D341Med (cell line): ENCODE measurements at places on chromosomes 1 and 21.

DNA sequence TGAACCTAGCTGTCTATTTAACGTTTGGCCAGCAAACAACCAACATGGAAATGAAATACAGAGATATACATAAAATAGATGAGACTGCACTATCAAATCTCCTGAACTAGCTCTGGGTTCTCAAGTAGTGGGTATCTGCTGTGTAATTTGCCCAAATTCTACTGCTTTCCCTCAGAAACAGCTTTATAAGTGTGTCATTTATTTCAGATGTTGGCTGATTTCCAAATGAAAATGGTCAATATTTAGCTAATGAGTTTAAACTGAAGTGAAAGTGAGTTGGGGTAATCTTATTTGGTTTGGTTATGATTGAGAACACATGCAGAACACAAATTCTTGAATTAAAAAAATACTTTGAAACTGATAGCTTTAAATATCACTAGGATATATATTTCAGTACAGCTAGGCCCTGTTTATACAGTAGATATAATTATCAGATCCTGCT, 601.7 kb upstream of the CXADR start:
- no peak for DNase-seq

DNA sequence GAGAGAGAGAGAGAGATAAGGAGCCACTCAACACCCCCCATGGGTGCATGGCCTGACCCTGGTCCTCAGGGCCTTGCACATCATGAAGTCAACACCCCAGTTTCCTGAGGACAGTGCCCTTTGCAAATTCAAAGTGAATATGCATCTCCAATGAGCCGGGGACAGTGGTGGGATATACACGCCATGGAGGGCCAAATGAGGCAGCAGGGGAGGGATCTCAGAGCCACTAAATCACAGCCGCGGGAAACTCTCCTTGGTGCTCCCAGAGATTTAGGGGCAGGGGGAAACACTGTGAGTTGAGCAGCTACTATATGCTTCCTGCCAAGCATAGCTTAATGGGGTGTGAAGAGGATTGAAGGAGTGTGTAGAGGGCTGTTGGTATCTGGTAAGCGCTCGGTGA, 35.5 kb downstream of the MATN1 start:
- no peak for DNase-seq

GRCh38 chr1:39398278-39399021, 93.0 kb upstream of the BMP8A start:
- no peak for DNase-seq

DNA sequence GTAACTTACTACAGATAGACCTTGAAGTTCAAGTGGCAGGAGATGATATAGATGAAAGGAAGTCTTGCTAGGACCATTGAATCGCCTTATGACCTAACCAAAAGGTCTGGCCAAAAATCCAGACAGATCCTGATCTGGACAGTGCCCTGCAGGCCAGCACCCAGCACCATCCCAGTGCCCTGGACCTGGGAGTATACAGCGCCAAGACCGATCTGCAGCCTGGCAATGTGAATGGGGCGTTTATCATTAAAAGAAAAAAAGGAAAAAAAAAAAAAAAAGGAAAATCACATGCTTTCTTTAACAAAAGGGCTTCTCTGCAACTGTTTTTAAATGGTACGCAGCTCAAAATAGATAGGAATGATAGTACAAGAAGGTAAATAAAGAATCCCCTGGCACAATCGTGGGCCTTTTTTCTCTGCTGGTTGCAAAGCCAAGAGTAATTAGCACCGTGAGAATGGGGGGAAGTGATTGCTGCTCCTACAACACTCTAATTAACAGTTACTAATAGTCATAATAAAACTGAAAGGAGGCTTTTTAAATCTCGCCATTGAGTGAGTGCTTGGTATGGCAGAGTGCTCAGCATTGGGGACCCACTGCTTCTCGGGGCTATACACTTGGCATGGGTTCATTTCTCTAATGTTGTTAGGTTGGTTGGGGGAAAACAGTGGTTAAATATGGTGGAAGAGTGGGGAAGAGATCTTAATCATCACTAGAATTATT, 146.7 kb downstream of the KAZN start:
- DNase-seq: no peak

- DNase-seq: no peak
These were observed 5.5 kb downstream of the PTP4A2 start for GRCh38 chr1:31932491-31933316.

DNA sequence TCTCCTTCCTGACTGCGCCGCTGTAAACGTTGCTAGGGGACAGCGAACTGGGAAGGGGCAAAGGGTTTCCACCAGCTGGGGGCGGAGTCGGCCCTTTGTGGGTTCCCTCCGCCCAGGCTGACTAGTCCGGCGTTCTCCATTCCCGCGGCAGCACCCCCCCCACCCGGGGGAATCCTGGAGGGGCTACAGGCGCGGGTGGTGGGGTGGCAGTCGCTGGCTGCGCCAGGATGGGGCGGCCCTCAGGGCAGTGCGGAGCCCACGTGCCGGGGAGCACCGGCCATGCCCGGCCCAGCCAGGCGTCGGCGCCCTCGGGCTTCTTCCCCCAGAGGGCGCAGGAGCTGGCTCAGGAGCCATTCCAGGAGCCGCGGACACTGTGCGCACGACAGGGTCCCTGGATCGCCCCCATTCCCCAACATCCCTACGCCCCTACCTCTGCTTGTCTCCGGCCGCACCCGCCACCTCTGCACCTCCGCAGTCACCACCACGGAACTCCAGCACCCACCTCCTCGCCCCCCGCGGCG, 476 bp downstream of the BATF3 start:
- DNase-seq: peak; percentile 90

DNA sequence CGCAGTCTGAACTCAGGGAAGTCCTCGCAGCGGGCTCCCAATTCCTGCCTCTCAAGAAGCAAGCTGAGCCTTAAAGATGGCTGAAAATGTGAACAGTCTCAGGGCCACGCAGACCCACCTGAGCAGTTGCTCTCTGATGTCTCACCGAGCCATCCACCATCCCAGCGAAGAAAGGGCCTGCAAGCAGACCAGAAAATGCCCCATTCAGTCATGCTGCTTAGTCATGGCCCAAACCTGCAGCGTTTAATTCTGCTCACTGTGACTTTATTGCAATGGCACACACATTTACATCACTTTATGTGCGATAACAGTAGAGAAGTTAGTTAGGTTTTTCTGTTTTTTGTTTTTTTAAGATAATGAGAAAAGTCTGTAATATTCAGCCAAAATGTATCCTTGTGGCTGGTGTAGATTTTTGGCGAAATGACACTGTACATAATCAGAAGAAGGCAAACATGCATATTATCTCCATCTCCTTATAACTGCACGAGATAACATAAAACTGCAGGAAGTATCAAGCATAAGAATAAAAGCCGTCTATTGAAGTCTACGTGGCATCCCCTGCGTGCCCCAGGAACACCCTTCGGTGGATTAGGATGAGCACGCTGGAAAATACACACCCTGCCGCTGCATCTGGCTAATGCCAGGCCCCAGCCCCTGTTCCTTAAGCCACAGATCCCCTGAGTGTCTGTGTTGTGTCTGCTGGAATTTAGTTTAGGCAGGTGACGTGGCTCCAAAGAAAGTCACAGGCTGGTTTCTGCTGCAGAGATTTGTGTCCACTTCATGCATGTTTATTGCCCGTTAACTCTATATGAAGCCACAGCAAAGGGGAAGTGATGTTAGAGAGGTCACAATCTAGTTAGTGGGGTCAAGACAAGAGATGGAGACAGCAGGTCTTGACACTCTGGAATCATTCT, 119.8 kb upstream of the IRF2BP2 start:
- peak; percentile 80 for DNase-seq

DNA sequence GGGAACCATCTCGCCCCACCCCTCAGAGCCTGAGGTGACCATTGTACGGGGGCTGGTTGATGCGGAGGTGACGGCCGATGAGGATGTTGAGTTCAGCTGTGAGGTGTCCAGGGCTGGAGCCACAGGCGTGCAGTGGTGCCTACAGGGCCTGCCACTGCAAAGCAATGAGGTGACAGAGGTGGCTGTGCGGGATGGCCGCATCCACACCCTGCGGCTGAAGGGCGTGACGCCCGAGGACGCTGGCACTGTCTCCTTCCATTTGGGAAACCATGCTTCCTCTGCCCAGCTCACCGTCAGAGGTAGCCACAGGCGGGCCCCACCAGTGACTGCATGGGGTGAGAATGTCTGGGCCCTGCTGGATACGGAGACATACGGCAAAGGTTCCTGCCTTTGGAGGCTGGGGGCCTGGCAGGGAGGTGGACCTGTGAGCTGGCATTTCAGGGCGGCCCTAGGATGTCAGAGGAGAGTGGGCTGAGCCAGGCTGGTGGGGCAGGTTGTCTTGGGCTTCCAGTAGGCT, 98.5 kb downstream of the TRIM11 start:
- DNase-seq: no peak

DNA sequence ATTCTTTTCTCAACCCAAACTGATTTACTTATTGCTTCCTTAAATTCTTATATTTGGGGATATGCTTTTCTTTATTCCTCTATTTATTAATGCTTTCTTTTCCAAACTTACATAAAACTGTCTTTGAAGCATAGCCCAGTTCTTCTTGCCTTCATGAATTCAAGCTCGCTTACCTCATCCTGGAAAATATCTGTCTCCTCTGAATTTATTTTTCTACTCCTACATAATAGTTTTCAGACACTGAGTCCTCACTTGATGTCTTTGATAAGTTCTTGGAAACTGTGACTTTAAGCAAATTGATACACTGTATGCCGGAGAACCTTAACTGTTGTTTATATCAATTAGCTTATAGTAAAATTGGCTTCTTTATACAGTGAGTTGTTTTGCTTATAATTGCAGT, 93.8 kb downstream of the ZFYVE9 start:
- DNase-seq: no peak

DNA sequence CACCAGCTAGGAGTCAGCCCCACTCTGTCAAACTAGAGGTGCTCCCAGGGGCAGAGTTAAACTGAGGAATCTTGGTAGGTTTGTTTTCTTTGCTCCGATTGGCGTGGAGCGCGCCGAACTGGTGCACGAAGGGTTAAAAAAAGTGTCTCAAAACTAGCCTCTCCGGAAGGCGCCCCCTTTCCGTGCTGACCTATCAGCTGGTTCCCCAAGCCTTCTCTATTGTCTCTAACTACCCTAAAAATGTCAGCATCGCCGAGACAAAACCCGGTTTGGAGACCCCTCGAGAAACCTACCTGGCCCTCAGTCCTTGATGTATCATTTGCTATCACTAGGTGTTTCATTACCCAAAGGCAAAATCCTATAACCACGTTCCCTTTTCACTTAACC, 2.2 kb downstream of the TGFB2 start:
- no peak for DNase-seq

GRCh38 chr21:38809198-38809878, 3.6 kb downstream of the ETS2 start:
- no peak for DNase-seq

DNA sequence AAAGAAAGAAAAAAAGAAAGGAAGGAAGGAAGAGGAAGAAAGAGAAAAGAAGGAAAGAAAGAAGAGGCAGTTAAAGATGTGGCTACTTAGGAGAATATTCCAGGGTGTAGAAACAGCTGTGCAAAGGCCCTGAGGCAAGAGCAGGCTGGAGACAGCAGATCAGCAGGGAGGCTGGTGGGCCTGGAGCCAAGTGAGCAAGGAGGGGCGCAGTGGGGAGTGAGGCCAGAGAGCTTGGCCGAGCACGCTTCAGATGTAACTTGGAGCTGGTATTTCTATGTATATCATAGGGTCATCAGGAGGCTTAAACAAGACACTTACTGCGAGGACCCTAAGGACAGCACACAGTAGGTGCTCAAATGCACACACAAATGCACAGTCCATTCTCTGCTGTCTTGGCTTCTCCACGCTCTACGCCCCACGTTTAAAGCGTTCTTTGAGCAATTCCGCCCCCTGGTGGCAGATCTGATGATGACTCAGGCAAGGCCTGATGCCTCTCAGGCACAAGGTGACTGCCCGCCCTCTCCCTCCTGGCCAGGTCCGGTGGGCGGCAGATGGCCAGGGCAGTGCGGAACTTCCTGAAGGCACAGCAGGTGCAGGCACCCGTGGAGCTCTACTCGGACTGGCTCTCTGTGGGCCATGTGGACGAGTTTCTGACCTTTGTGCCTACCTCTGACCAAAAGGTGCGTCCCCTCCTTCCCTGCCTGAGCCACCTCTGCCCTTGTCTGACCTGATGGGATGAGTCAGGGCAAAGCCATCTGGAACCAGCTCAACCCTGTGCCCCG, 11.9 kb upstream of the PADI3 start:
- DNase-seq: peak; percentile 85

GRCh38 chr1:88466899-88467580, 217.0 kb upstream of the PKN2 start:
- DNase-seq: no peak

DNA sequence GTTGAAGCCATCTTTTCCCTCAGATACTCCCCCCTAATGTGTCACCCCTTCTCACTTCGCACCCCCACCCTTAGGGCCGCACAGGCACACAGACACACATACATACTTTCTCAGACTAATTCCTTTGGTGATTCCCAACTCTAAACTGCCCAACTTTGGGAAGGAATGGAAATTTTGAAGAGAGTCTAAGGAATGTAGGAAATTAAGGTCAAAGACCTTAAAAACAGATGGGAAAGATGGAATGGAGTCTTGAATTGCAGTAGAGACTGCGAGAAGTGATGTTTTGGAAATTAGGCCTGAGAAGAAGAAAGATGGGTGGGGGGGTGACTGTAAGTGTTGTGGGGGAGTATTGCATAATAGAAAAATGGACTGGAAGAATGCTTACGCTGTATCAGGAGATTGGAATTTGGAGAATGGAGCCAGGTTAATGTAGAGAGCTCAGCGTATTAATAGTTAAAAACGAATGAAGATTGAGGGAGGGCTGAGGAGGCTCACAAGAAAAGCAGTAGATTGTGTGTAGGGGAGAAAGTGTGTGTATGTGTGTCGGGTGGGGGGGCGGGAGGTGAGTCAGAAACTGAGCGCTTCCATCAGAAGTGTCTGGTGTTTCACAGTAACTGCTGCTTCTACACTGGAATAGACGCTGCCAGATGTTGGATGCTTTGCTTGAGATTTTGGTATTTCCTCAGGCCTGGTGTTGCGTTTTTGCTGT, 1.7 kb downstream of the PIP5K1A start:
- DNase-seq: no peak

- no peak for DNase-seq
These were observed 65.9 kb upstream of the SIPA1L2 start for GRCh38 chr1:232695621-232696385.

GRCh38 chr1:25958465-25958864, 39.4 kb downstream of the PAFAH2 start:
- DNase-seq: no peak

GRCh38 chr1:97365026-97365425, 555.8 kb downstream of the DPYD start:
- DNase-seq: no peak

- peak; percentile 87 for DNase-seq
These were observed 54.5 kb downstream of the PCNX2 start for GRCh38 chr1:233240829-233241682.

- DNase-seq: no peak
These were observed 576 bp downstream of the SMIM12 start for GRCh38 chr1:34858901-34859445.
